Astrocyte of the cerebellum (primary cell): ENCODE measurements at places on chromosomes 7 and 10.

GRCh38 chr7:109772161-109772560 lies 1202.5 kb downstream of the DNAJB9 start:
- no peak for DNase-seq

- DNase-seq = no peak
Measured at GRCh38 chr10:132707776-132708171, 78.2 kb downstream of the NKX6-2 start.

DNA sequence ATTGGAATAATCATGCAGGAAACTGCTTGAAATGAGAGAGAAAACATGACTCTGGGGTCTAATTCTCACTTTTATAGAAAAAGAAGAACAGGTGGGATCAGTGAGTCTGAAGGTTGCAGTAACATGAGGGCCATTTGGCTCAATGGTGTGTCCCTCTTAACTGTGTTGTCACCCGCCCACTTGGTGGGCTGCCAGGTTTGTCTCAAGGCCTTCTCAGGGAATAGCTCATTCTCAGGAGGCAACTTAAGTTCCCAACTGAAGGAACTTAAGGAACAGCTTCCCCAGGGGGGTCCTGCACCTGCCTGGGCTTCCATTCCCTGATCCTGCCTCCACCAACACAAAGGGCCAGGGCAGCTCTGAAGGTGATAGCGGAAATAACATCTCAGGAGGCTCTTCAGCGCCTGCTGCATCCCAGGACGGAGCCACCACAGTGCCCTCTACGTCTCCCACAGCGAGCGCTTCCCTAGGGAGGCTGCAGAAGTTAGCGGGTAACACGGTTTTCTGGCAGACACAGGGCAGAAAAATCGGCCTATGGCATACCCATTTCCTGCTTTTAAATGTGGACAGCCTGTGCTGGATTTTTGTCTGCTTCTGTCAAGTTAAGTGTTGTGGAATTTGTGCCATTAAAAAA lies 88.8 kb downstream of the ZRANB1 start:
- DNase-seq = no peak

DNA sequence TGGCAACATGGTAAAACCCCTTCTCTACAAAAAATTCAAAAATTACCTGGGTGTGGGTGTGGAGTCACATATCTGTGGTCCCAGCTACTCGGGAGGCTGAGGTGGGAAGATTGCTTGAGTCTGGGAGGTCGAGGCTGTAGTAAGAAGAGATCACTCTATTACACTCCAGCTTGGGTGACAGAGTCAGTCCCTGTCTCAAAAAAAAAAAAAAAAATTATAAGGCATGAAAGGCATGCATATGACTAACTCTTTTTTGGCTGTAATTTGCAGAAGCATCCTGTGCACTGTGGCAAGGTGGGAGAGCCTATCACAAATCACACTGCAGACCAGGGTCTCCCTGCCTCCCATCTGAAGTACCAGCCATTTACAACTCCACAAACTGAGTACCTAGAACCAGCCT lies 14.1 kb upstream of the MYPN start:
- no peak for DNase-seq

DNA sequence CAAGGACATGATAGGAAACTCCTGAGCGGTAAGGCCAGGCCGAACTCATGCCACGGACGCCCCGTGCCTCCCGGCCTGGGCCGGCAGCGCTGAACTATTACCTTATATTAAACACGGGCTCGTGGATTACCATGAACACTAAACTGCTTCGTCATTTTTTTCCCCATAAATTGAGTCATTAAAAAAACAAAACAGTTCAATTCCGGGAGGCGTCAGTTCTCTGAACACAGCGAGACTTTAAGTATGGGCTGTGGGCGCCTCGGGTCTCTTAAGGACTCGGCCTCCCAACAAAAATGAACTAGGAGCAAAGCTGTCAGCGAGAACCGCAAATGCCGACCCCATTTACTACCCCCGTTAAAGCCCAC lies 519 bp downstream of the PITRM1 start:
- DNase-seq = peak; percentile 40

- no peak for DNase-seq
Measured at GRCh38 chr7:113143486-113144257, 25.3 kb upstream of the SMIM30 start.

DNA sequence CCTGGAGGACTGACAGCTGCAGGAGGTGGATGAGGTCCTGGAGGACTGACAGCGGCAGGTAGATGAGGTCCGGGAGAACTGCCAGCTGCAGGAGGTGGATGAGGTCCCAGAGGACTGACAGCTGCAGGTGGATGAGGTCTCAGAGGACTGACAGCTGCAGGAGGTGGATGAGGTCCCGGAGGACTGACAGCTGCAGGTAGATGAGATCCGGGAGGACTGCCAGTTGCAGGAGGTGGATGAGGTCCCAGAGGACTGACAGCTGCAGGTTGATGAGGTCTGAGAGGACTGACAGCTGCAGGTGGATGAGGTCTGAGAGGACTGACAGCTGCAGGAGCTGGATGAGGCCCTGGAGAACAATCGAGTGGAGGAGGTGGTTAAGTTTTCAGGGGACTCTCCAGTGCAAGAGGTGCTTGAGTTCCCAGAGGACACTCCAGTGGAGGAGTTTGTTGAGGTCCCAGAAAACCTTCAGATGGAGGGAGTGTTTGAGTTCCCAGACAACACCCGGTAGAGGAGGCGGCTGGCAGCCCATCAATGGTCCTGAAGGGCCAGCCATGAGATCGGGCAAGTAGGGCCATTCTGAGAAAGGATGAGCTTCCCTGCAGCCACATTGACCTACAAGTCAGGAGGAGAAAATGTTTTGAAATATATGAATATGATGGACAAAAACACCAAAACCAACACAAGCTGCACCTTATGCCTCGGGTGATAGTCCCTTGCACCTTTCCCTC lies 4.7 kb upstream of the EIF5AL1 start:
- DNase-seq = no peak

DNA sequence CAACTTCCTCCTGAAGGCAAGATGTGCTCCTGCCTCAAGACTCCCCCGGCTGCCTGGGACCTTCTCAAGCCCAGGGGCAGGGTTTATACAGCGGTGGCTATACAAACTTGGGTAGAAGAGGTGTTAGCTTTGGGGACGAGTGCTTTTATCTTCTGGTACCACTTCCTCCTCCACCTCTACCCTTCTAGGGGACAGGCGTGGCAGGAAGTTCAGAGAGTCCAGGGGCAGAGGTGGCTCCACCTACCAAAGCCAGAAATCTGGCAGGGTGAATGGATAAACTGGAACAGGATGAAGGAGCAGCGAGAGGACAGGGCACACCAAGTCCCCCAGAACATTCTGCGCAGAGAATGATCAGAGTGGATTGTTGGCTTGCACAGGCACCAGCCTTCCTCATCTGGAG lies 24.0 kb upstream of the TM9SF3 start:
- no peak for DNase-seq

- no peak for DNase-seq
Measured at GRCh38 chr10:48976196-48976595, 36.6 kb upstream of the LRRC18 start.

- DNase-seq = no peak
Measured at GRCh38 chr7:158024351-158024715, 563.3 kb downstream of the PTPRN2 start.
